CD4-positive, alpha-beta T cell treated with Interleukin-15 for 4 hours (primary cell): ENCODE measurements at places on chromosomes 4 and X.
A peak's percentile ranks its signal among the peaks of the same experiment; 100 is the strongest.

GRCh38 chr4:52945326-52945898 is 83.3 kb downstream of the RASL11B start:
- DNase-seq: no peak

DNA sequence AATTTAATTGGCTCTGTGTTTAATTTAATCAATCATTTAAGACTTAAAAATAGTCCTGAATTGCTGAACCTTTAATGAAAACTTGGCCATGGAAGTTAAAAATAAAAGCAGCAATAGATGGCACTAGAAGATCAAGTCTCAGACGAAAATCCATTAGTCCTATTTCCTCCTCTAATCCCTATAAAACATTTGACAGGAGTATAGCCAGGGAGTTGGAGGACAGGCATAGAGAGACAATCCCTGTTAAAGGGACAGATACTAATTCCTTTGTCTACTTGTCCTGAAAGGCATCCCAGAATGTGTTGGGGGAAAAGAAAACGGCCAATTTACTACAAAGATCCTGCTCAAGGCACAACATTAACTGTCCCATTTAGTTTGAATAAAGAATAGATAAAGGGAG is 276.3 kb upstream of the TACR3 start:
- no peak for DNase-seq

- DNase-seq: no peak
Measured at GRCh38 chrX:146243041-146243440, 425.4 kb downstream of the SLITRK2 start.

GRCh38 chrX:82534086-82534597 is 973.9 kb upstream of the POU3F4 start:
- DNase-seq: no peak

- DNase-seq: no peak
Measured at GRCh38 chr4:67452100-67452845, 93.0 kb downstream of the CENPC start.

DNA sequence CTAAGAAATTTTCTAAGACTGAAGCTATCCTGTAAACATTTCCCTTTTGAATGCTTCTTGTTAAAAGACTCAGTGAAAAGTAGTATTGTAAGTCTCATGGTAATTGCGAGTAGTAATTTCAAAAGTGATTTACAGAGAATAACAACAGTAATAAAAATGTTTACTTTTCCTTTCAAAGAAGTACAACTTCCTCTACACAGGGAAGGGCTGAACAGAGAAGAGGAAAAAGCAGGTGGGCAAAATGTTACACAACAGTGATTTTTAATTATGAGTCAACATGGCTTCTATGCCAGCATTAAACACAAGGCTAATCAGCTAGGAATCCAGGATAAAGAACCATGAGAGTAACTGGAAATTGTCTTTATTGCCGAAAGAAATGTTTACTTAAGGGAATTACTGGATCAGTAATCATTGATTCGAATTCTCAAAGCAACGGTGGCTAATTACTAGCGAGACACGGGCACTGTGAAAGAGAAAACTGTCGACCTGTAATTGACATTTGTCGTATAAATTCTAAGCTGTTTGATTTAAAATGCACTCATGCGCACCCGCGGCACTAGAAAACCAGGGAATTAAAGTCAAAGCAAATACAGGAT is 15.4 kb downstream of the UTP3 start:
- no peak for DNase-seq

- DNase-seq: no peak
Measured at GRCh38 chr4:127015667-127016117, 617.1 kb upstream of the INTU start.

DNA sequence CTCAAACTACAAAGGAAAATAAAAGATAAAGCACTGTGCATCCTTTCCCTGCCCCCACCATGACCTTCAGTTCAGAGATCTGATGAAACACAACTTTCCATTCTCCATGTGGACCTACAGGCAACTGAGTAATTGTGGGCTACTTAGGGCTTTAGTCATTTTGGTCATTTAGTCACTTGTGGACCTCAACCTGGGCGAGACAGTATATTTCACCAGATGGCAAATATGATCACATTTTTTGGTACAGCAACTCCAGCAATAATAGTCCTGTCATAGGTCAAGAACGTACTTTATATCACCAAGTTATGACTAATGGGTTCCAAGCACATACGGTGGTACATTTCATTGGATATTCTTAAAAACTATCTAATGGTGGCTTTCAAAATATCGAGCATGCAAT is 141.2 kb downstream of the PDGFC start:
- no peak for DNase-seq

- no peak for DNase-seq
Measured at GRCh38 chr4:159267869-159268285, 165.0 kb downstream of the RAPGEF2 start.

DNA sequence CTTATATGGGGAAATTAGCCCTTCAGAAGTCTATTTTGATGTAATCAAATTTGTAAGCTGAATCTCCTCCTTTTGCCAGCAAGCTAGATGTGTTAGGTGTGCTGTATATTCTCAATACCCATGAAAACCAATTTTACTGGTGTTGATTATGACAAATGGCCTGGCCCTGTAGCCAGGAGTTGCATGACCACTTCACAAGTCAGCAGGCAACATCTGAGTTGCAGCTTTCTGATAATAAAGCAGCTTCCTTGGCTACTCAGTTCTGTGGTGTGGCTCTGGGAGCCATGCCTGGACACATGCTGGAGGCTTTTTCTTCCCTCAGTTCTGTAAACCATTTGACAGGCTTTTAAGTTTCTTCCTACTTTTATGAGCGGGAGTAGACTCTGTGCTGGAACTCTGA is 154.1 kb upstream of the CXCL13 start:
- DNase-seq: no peak

GRCh38 chr4:149790172-149790907 is 25.3 kb downstream of the IQCM start:
- no peak for DNase-seq

DNA sequence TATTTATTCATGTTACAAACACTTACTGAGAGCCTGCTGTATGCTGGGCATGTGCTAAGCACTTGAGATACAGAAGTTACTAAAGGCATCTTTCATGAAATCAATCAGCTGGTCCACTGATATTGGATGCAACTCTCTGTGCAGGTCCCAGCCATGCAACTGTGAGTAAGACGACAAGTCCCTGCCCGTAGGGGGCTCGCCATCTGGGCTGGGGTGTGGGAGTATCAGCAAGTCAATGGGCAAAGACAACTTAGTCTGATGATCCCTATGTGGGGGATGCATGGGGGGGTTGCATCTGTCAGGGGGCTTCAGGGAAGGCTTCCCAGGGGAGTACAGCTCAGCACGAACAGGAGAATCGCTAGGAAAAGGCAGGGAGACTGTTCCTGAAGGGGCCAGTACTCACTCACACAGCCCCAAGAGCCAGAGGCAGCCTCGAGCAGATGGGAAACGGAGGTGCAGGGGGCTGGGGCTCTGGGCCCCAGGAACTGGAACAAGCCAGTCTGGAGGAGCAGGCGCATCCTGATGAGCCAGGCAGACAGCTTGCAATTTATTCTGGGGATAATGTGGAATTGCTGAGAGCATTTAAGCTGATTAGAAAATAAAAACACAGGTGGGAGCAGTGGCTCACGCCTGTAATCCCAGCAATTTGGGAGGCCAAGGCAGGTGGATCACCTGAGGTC is 40.2 kb downstream of the CRMP1 start:
- DNase-seq: no peak

DNA sequence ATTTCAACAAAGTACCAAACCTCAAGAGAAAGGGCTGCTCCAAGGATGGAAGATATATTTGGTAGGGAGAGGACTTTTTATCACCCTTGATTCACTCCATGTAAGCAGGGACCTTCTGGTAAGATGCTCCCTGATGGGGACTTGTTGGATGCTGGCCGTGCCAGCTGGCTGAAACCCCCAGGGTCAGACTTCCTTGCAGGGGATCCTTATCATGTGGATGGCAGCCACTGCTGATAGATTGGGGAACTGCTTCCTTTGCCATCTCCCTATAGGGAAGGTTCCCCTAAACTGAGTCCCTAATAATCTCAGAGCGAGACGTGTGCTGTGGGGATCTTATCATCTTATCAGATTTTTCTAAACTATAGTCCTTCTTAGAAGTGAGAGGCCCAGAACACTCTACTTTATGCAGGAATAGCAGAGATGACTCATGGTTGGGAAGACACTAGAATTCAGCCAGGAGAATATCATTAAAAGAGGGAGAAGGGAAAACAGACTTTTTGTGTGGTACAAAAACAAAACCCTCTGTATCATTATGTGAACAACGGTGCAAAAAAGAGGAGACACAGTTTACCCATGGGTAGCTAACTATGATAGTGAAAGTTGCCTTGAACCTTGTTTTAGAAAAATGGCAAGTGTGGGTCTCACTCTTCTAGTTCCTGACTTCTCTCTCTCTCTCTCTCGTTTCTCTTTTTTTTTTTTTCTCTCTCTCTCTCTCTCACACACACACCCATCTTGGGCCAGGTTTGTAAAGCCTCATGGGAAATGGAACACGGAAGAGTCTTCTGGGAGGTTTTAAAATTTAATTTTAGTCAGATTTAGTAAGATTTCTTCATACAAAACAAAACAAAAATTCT is 16.1 kb downstream of the RHOH start:
- no peak for DNase-seq

DNA sequence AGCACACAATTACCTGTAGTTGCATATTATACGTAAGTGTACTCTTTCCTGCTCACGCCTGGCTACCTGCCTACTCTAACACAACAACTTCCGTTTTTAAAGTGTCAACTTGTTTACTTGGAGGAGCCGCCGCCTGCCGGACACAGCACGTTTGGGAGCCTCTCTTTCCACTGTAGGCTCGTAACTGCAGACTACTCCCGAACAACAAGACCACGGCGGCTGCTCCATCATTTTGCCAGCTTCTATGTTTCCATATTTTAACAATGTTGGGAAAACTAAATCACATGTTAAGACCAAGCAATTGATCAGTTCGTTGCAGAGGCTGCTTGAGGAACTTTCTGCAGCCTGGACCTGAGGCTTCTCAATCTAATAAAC is 841 bp downstream of the MTNR1A start:
- DNase-seq: no peak

DNA sequence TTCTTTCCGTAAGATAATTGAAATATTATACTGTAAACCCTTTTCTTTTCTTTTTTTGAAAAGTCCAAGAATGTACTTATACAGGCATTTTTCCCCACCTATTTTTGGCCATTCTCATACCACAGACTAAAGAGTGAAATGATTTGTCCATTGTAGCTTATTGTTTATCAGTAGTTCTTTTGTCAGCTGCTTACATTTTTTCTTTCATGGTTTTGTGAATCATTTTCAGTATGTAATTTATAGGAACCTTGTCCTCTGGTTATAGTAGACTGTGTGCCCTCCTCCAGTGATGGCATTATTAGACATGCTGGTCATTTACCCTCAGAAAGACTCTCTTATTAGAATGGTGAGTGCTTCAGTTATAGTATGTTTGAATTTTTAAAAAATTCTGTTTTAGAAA is 56.7 kb downstream of the CCKAR start:
- no peak for DNase-seq

DNA sequence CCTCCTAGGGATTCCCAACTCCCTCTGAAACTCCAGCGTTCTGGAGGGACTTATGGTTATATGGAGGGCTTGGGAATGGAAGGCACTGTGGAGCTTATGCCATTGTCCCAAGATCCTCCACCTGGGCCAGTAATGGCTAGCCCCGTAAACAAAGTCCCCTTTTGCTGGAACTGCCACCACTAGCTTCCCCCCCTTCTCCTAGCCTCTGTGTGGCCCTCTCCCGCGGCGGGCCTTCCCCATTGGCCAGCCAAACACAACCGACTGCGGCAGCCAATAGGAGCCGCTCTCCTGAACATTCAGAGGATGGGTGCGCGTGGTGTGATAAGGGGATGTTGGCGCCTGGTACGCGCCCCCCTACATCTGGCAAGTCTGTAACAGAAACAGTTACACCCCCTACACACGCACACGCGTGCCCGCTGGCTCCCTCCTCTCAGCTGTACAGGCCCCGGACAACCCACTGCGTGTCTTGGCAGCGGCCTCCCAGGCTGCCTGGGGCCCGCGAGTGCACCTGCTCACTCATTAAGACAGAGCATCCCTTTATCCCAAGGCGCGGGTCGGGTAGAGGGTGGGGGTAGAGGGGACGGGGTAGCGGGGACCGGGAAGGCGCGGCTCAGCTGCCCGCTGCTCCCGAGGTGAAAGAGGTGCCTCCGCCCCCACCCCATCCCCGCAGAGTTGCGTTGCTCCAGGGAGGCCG is 863 bp upstream of the RAB33A start:
- DNase-seq: peak; percentile 60

GRCh38 chr4:120816296-120816965 is 106.1 kb downstream of the PRDM5 start:
- no peak for DNase-seq

DNA sequence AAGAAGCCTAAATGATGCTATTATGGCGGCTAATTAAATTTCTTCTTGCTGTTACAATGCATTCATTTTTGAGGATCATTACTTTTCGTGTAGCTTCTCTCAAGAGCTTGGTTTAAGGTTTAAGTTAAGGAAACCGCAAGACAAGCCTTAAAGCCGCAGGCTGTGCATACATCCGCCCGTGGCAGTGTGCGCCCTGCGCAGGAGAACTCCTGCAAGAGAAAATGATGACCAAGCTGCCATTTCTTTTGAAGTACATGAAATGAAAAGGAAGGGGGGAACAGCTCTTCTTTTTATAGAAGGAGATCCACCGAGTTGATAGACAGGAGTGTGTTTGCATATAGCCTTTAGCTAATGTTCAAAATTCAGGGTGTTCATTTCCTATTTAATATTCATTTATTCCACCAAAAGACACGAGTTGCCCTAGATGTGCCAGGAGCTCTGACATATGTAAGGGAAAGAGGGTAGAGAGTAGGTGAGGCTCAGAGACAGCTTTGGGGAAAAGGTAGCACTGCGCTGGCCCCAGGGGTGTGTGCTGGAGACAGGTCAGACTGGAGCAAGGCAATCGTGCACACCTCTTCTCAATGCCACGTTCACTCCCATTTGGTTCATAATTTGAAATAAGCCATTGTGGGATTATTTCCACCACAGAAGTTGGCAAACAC is 112.1 kb upstream of the LDB2 start:
- DNase-seq: no peak

DNA sequence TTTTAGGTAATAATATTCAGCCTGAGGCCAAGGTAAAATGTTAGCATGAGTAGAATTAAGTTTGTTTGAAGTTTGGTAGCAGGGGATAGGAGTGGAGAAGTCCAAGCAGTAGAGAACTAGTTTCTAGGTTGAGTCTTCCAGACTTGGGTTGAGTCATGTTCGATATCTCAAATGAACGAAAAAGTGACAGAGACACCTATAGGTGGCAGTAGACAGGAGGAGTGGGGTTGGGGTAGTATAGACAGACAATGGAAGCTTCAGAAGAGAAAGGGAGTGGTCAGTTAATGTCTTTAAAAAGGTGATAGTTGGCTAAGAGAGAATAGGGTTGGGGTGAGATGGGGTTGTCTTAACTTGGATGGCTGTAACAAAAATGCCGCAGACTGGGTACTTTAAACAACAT is 58.7 kb upstream of the EMCN start:
- no peak for DNase-seq

- DNase-seq: no peak
Measured at GRCh38 chrX:74160816-74161215, 143.2 kb upstream of the ZCCHC13 start.

- peak; percentile 36 for DNase-seq
Measured at GRCh38 chrX:39309018-39309635, 507.9 kb downstream of the MID1IP1 start.
